ENCODE measurements at places on chromosomes 5 and 9.

DNA sequence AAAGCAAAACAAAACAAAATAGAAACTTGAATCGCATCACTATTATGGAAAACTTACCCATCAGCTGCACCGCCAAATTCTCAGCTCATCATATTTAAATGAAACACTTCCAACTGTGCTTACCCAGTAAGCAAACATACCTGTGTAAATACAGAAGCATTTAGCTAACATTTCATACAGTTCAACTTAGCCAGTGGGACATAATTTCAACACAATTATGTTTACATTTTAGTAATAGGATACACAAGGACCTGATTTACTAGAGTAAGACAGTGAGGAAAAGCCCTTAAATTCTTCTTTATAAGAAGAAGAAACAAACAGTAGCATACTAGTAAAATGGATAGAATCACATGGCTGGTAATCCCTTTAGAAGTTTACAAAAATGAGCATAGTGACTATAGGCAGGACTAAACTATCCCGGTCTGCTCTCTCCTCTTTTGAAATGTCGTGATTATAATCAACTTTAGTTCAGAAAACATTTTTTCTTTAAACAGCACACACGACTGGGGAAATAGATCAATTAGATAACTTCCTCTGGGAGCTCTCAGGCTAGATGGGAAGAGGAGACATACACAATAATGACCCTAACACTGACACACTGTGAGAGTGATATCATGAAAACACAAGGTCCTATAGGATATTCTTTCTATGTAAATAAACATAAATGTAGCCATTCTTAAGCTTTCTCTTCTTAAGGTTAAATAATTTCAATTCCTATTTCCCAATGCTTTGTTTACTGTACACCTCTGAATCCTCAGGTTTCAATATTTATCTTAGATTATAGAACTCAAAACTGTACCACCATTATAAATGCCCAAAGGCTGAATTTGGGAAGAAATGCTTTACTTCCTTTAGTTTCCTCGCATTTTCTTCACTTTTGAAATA is 15.9 kb upstream of the CDC20B start:
- DNase-seq: no peak

GRCh38 chr9:98627296-98627695 is 81.4 kb downstream of the GABBR2 start:
- no peak for DNase-seq

- DNase-seq: peak; percentile 5
These were observed 67.6 kb downstream of the ARHGEF28 start for GRCh38 chr5:73693573-73694061.

DNA sequence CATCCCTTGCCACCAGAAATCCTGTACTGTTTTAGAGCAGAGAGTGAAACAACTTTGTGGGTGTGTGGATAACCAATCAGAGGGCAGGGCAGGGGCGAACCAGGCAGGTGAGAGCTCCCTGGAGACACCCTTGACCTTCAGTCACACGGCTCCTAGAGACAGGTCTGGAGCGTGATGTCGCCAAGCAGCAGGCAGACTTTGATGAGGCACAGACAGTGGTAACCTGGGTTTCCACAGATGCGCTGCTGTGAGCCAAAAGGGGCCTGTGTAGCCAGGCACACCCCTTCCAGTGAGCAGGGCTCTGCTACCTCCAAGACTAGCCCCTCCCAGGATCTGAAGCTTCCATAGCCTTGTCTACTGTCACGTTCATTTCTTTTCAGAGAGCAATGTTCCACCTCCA is 317.8 kb upstream of the ADCY2 start:
- no peak for DNase-seq

DNA sequence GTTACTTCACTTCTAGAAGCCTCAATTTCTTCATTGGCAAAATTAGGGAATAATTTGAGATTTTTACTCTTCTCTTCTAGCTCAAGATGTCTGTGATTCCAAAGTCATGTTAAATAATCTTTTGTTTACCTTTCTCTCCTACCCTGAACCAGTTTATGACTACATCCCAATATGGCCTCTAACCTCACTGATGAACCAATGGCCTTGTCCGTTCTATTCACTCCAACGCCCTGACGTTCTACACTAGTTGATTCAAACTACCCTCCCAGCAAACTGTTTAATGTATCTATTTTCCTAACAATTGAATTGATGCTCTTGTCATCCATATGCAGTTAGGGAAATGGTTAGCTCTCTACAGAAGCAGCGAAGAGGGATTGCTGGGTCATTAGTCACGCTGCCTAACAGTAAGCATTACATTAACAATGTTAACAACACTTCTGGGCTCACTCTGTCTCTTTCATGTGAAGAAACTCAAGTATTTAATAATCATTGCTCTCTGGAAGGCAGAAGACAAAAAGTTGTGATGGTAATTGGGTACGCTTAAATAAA is 38.0 kb downstream of the RAPGEF1 start:
- no peak for DNase-seq

- no peak for DNase-seq
These were observed 21.8 kb downstream of the MCTP1 start for GRCh38 chr5:95262933-95263660.

DNA sequence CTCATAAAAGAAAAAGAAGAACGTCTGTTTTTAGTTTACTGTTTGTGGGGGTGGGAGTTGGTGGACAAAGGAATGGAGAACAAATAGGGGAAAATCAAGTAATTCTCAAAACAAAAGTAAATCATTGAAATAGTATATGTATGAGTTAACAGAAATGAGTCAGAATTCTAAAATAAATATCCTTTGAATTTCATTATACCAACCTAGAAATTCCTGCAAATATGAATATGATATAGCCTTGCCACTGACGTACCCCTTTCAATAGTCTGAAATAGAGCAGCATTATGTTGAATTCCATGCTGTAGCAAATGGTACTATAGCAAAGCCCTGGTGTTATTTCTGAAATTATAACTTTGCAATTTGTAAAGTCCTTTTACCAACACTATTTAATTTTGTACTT is 29.6 kb upstream of the DTWD2 start:
- no peak for DNase-seq

- no peak for DNase-seq
These were observed at the start of gene CRHBP for GRCh38 chr5:76952795-76953536. Gene CRHBP (plus strand): TSS chr5:76953045. CDS start chr5:76953135, 90 bp downstream.
